ENCODE measurements at places on chromosomes 2 and 18. TPM values are rescaled to one million over a fixed set of nuclear protein-coding genes. Genes with fewer than 3 reads are reported as not detected.

DNA sequence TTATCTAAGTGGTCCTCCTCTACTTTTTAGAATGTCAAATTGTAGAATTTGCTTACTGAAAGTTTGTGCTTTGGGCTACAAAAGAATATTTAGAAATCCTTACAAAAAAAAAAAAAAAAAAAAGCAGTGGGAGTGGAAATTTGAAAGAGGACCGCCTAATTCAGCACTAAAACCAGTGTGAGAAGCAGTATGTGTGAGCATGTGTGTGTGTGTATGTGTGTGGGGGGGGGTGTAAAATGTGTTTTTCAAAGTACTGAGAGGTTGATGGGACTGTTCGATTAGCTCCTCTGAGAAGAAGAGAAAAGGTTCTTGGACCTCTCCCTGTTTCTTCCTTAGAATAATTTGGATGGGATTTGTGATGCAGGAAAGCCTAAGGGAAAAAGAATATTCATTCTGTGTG, at the start of gene VIT:
Gene VIT (plus strand): TSS at position 175 of the 400 bp plus-strand sequence. CDS start 19,664 bp downstream, outside the sequence.
- no peak for DNase-seq
- no peaks in the 10 kb centered on the region for H3K36me3 ChIP-seq
- no peak within 1 kb of the TSS for H3K4me3 ChIP-seq
- no peak within 1 kb of the TSS for H3K27ac ChIP-seq
- H3K27me3 ChIP-seq: peaks cover 4% of the 10 kb centered on the region

DNA sequence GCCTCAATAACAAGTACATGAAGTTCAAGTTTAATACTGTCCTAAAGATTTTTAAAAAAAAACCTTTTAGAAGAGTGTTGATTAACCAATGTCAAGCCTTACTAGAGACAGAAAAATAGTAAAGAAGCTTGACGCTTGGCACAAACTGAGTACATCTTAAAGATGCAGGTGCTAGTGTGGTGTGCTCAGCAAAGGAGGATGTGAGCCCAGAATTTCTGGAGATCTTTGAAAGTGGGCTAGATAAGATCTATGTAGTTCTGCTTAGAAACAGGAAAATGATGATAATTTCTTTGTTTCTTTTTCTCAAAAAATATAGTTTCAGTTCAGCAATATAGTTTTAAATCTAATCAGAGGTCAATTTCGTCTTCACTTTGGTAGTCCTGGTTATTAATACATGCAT, 118.3 kb upstream of the KLHL14 start:
- no peak for DNase-seq
- no peak overlapping the region for H3K4me3 ChIP-seq
- H3K4me1 ChIP-seq: no peaks in the 10 kb centered on the region
- no peak overlapping the region for H3K27ac ChIP-seq

The CNDP1 gene
- total RNA-seq: not detected

The MAP2 gene
- not detected for total RNA-seq

GRCh38 chr2:127859712-127860085, 1.7 kb upstream of the POLR2D start:
- peak overlapping the region; percentile 77 for H3K27ac ChIP-seq
- H3K36me3 ChIP-seq: peaks cover 17% of the 10 kb centered on the region
- peaks cover 32% of the 10 kb centered on the region for H3K4me1 ChIP-seq

GRCh38 chr2:237358721-237359517, 55.0 kb downstream of the COL6A3 start:
- H3K27me3 ChIP-seq: no peaks in the 10 kb centered on the region
- H3K4me1 ChIP-seq: no peaks in the 10 kb centered on the region
- no peak for DNase-seq

GRCh38 chr2:25482341-25482740, 140.6 kb upstream of the DNMT3A start:
- no peak overlapping the region for H3K27ac ChIP-seq
- peaks cover 3% of the 10 kb centered on the region for H3K36me3 ChIP-seq
- peaks cover 5% of the 10 kb centered on the region for H3K4me1 ChIP-seq
- no peak for DNase-seq
- H3K27me3 ChIP-seq: no peaks in the 10 kb centered on the region
- no peak overlapping the region for H3K4me3 ChIP-seq

The CD302 gene
- 0.73 TPM for total RNA-seq

The CCDC141 gene
- 10.8 TPM for total RNA-seq

The SERPINB4 gene
- total RNA-seq: not detected

GRCh38 chr18:54780970-54781369, 47.3 kb upstream of the RAB27B start:
- H3K4me1 ChIP-seq: peaks cover 16% of the 10 kb centered on the region
- H3K27ac ChIP-seq: no peak overlapping the region
- no peak overlapping the region for H3K4me3 ChIP-seq
- H3K36me3 ChIP-seq: no peaks in the 10 kb centered on the region
- no peaks in the 10 kb centered on the region for H3K27me3 ChIP-seq

DNA sequence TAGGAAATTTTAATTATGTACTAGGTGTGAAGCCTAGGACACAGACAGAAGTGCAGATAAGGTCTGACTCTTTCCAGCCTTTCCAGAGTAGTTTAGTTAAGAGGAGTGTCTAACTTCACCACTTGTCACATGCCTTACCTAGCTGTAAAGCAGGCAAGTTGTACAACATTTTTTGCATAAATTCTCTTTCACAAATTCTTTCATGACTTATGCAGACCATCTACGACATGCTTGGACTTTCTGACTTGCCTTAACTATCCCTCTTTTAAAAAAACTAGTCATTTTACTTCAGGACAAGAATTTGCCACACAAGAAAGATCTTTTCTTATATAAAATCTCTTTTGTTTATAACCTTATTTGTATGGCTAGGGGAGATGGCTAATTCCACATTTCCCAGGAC, 1273.6 kb upstream of the SLC39A10 start:
- H3K27me3 ChIP-seq: no peaks in the 10 kb centered on the region
- no peaks in the 10 kb centered on the region for H3K4me1 ChIP-seq
- no peak for DNase-seq
- H3K27ac ChIP-seq: no peak overlapping the region
- H3K4me3 ChIP-seq: no peak overlapping the region

GRCh38 chr18:10923551-10924070, 225.8 kb downstream of the PIEZO2 start:
- DNase-seq: no peak
- no peak overlapping the region for H3K4me3 ChIP-seq
- H3K27me3 ChIP-seq: no peaks in the 10 kb centered on the region
- H3K27ac ChIP-seq: no peak overlapping the region
- H3K4me1 ChIP-seq: no peaks in the 10 kb centered on the region
- H3K36me3 ChIP-seq: no peaks in the 10 kb centered on the region

DNA sequence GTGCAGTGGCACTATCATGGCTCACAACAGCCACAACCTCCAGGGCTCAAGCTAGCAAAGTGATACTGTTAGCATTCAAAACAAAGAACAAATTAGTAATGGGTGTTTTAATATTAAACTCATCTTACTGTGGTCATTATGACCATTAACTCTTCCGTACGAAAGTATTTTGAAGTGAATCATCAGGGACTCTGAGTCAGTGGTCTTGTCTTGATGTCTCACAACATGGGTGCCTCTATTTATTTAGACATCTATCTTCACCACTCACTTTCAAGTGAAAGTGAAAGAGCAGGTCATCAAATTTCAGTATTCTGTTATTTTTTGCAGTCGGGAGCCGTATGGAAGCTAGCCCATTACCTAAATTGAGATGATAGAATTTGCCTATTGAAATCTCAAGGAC, 1118.2 kb downstream of the DPP10 start:
- no peak for DNase-seq
- no peak overlapping the region for H3K4me3 ChIP-seq
- no peaks in the 10 kb centered on the region for H3K4me1 ChIP-seq
- H3K36me3 ChIP-seq: no peaks in the 10 kb centered on the region
